ENCODE measurements at places on chromosomes 6 and 20.

DNA sequence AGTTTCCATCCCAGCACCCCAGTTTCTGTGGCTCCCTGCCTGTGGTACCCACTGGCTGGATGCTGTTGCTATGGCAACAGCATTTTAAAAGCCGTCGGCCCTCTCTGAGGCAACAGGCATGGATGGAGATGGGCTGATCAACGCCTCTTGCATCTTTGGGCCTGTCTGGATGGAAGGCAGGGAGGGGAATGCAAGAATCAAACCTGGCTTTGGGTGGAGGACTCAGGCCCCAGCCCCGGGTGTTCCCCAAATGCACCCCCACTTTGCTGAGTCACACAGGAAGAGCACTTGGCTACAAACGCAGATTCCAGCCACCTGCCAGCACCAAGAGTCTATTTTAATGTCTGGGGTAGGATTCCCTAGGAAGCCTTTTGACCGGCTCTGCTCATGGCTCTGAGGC lies 45.7 kb upstream of the TGM2 start:
- no peak for DNase-seq

DNA sequence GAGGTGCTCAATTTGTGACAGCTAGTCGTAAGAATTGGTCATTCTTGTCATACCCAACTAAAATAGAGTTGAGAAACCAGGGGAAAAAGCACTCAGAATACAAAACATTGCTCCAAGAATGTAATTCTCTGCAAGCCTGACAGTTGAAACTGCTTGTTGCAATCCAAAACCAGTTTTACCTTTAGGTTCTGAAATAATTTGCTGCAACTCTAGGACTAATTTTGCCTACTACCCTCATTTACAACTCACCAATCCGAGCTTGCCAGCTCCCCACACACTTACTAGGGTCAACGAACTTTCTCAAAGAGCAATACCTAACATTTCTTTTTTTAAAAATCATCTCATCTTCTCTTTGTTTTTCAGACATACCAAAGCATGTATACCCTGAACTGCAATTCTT lies 29.7 kb downstream of the LIN28B start:
- no peak for DNase-seq

DNA sequence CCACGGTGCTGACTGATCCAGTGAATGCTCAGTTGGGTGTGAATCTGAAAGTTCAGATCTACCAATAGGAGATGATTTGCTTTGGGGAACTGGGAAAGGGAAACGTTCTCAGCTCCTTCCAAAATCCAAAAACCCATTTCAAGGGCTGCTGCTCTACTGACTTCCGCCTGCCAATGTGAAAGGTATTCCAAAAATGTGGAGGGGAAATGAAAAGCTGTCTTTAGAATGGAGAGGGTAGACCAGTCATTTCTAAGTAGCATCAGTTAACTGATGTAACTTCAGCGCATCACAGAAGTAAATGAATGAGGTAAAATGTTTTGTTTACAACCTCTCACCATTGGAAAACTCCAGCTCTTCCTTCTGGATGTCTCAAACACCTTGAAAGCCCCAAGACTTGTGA lies 19.6 kb upstream of the EYA2 start:
- no peak for DNase-seq

DNA sequence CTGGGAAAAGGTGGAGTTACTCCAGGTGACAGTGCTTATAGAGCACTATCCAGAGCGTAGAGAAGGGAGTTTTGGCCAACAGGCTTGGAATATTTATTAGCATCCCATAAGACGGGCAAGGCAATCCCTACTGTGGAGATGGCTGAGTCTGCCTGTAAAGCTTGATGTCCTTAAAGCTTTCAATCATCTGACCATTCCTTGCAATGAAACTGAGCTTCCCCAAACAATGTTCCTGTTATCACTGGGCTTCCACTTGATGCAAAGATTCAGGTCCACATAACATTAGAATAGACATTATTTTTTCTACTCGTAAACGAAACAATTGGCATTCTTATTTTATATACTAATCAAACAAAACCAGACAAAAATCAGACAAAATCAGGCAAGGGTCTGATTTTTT lies 48.4 kb upstream of the PIM1 start:
- no peak for DNase-seq

DNA sequence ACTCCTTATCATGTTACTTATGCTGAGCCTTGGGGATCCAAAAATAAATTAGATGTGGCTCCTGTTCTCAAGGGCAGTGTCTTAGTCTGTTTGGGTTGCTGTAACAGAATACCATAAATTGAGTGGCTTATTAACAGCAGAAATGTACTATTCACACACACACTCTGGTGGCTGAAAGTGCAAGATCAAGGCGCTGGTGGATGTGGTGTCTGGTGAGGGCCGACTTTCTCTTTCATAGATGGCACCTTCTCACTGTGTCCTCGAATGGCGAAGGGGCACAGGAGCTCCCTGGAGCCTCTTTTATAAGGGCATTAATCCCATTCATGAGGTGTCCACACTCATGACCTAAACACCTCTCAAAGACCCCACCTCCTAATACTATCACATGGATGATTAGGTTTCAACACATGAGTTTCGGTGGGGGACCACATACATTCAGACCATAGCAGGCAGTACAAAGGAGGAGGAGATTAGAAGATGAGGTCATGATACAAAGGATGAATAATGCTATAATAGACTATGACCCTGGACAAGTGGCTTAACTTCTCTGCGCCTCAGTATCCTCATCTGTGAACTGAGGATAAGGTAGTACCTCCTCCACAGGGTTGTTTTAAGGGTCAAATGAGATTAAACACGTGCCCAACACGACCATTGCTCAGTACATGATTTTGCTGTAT lies 34.1 kb downstream of the RPP40 start:
- DNase-seq, result no peak

DNA sequence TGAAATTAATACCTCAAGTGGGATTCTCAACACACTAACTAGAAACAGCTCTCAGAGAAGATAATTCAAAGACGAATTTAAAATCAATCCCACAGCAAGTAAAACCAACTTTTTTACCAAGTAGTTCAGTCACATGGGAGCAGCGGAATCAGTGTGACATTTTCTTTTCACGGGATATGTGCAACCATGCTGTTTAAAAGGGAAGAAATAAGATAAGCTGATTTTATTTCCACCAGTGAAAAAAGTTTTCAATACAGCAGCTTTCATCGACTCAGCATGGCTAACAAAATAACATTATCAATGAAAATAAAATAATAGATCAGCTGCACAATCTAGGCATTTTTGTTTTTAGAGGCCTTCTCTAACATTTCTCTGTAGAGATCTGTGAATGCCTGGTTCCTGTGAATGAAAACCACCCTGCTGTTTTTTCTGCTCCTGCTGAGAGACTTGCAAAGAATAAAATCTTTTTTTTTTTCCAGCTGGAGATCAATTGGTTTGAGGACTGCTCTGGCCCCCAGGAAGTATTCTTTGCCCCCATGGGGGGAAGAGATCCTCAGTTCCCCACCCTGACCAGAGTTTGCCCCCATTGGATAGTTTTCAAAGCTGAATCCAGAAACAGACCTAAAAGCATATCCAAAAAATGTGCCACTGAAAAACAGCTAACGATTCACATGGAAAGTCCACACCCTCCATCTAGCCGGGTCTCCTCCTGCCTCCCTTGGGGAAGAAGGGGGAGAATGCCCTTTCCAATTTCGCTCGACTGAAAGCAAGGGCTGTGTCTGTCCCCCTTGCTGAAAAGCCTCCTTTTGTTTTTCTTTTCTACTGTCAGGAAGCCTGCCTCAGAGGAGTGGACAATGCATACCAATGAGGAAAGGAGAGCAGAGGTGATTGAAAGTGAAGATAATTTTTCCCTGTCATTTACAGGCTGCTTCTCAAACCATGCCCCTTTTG lies 317.6 kb downstream of the PRKN start:
- DNase-seq, result no peak

GRCh38 chr20:60630609-60631008 lies 621.5 kb upstream of the CDH4 start:
- no peak for DNase-seq

DNA sequence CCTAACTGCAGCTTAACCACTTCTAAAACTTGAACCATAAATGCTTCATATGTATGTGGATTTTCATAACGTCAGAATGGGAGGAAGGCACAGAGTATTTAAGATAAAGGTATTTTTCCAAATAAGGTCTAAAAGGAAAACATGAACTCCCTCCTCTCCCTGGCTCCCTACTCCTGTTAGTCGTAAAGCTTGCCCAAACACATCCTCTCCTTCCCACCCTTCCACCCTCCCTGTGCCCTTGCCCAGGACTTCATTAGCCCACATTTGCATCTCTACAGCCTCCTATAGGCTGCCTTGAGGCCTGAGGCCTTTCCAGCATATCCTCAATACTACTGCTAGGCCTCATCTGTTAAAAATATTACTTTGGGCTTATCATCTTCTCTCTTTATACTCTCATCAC lies 17.1 kb upstream of the SMIM13 start:
- DNase-seq, result no peak

DNA sequence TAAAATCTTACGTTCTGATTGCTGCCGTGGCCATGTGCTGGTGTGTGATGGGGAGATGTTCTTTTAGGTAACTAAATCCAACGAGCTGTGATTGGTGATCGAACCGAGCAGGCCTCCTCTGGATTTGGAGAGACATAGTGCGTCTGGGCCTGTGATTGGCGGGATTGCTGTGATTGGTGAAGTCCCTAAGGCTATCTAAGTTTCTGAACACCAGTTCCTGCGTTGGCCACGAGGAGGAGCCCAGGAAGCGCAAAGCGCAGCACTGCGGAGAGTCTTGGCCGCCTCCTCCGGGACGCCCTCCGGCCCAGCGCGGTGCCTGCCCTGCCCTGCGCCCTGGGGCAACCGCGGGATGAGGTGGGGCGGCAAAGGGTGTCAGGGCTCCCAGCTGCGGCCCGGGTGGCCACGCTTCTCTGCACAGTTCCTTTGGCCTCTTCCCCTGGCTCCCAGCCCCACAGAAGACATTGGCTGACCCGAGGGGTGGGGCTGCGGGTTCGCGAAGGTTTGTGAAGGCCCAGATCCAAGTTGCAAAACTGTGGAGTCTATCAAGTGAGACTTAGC lies 33.0 kb downstream of the HNF4A start:
- DNase-seq, result no peak

GRCh38 chr6:167855825-167856425 lies 29.2 kb downstream of the AFDN start:
- DNase-seq, result no peak

DNA sequence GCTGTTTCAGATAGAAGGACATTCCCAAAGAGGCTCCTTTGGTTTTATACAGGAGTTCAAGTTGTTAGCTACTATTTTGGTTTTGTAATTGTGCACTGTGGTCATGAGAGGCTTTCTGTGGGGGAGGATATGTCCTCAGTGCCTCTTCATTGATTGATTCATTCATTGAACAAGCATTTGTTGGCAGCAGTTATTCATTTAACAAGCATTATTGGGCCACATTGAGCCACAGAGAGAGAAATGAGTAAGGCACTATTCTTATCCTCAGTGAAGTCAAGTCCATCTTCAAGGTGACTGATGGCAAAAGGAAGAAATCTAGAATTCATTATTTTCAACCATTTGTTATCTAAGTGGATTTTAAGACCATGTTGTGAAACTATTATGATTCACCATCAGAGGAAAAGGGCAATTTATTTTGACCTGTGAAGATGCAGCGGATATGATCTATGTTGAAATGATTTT lies 697.2 kb upstream of the CITED2 start:
- DNase-seq, result no peak

GRCh38 chr6:161894436-161894835 lies 620.6 kb upstream of the AGPAT4 start:
- DNase-seq, result no peak

- no peak for DNase-seq
Measured at GRCh38 chr6:4635666-4636065, 140.5 kb upstream of the CDYL start.

GRCh38 chr20:3133155-3133554 lies 26.5 kb downstream of the FASTKD5 start:
- DNase-seq, result no peak

DNA sequence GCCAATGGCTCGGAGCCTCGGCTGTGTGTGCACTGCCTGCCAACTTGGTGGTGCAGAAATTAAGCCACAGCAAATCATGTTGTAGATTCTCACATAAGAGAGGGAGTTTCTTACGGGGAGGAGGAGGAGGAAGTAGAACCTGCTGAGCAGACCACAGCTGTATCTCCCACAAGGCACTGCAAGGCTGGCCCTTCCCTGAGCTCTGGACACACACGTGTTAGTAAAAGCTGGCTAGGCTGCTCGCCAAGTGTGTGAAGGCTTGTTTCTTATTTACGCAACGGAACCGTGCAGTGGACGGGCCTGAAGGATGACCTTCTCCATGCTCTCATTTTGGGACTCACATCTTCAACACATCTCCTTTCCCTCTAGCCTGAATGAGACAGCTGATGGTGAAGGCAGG lies 15.7 kb upstream of the QKI start:
- no peak for DNase-seq

GRCh38 chr6:56819604-56820003 lies 135.3 kb upstream of the BEND6 start:
- DNase-seq, result no peak

GRCh38 chr6:3208098-3208774 lies 19.2 kb downstream of the TUBB2B start:
- DNase-seq, result no peak

DNA sequence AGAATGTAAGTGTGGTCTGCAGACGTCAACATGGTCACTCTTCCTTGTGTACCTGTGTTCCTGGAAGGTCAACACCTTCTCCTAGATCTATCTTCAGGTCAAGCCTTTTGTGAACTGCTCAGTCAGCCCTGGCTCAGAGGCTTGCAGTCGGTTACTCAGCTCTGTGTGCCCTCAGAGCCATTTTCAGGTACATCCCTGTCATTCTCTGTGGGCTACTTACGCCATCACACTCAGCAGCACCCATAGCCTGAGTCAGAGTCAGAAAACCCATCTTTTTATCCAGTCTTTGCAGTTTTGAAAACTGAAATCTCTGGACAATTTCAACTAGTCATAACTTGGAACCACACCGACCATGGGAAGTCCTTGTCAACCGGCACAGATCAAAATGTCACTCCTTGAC lies 35.3 kb downstream of the TGM3 start:
- DNase-seq, result no peak

DNA sequence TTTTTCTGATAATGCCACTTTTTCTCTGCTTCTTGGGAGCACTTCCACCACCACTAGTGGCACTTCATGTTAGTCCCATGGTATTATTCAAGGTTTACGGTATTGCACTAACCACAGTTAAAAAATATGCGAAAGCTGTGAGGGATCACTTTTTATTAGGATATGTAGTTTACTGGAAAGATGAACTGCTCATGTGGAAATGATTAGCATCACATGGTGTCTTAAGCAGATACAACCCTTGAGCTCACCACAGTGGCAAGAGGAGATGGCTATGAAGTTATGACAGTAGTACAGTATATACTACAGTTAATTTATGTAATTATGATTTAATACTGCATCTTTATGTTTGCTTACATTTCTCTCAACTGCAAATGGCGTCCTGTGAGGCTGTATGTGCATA lies 134.5 kb upstream of the HMGN3 start:
- DNase-seq, result no peak

- no peak for DNase-seq
Measured at GRCh38 chr20:61600016-61600415, 348.0 kb downstream of the CDH4 start.

DNA sequence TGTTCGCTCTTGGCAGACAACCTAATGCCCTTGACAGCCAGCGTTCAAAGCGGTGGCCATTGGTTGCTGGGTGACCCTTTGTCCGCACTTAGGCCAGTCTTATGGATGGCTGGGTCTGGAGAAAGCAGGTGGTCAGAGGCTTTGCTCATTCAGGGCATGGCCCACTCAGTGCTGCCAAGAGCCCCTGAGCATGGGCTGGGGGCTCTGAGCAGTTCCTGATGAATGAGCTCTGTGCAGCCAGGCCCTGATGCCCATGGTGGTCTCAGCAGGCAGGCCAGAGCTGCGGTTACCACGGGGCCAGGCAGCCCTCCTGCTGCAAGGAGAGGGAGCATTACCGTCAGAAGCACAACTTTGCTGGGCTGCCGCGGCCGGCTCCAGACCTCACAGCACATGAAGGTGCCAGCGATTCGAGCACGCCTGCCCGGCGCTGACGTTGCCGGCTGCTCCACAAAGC lies 36.3 kb downstream of the CDH4 start:
- no peak for DNase-seq

Measured in omental fat pad (tissue), 4 donors.